ENCODE measurements at places on chromosomes 2 and 18.
A peak's percentile ranks its signal among the peaks of the same experiment; 100 is the strongest.

- DNase-seq, result no peak
These were observed 1577.7 kb upstream of the ACVR2A start for GRCh38 chr2:146267093-146267492.

- peak; percentile 94 for DNase-seq
These were observed 26.3 kb downstream of the RMC1 start for GRCh38 chr18:23529604-23530003.

GRCh38 chr2:84980263-84980983, 9.5 kb downstream of the KCMF1 start:
- DNase-seq, result no peak

DNA sequence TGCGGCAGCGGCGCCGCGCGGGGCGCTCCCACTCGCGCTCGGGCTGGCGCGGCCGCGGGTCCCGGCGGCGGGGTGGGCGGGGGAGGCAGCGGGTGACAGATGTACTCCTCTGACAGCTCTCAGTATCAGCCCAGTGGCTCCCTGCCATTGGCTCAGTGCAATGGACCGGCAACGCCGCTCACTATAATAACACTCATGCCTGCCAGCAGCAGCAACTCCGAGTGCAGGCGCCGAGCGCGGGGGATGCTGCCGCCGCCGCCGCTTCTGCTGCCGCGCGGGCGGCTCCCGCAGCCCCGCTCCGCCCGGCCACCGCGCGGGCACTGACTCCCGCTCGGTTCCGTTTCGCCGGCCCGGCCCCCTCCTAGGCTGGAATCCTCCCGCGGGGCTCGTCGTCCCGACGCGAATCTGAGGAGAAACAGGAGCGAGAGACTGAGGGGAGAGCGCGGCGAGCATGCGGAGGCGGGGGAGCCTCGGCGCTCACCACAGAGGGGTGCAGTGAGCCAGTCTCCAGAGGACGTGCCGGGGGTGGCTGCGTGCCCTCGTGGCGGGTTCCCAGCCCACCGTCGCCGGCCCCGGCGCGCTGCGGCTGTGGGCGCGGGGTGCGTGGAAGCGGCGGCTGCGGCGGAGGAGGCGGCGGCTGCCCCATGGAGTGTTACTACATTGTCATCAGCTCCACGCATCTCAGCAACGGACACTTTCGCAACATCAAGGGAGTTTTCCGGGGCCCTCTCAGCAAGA, at the start of gene ZNF804A:
ZNF804A (plus strand) TSS at position 214 of the 738 bp plus-strand sequence; CDS start at position 645, 431 bp downstream.
- no peak for DNase-seq
